ENCODE measurements at places on chromosomes 7 and 10. TPM values are rescaled to one million over a fixed set of nuclear protein-coding genes. Genes with fewer than 3 reads are reported as not detected.

The FGFBP3 gene
- 420 TPM for total RNA-seq

The UTF1 gene
- total RNA-seq, result not detected

The OLAH gene
- not detected for total RNA-seq

The UFSP1 gene
- 4.6 TPM for total RNA-seq

The PPP1R9A gene
- 22.7 TPM for total RNA-seq

The NEUROG3 gene
- 0.43 TPM for total RNA-seq

The OR9A2 gene
- not detected for total RNA-seq

The PTPN20 gene
- not detected for total RNA-seq

DNA sequence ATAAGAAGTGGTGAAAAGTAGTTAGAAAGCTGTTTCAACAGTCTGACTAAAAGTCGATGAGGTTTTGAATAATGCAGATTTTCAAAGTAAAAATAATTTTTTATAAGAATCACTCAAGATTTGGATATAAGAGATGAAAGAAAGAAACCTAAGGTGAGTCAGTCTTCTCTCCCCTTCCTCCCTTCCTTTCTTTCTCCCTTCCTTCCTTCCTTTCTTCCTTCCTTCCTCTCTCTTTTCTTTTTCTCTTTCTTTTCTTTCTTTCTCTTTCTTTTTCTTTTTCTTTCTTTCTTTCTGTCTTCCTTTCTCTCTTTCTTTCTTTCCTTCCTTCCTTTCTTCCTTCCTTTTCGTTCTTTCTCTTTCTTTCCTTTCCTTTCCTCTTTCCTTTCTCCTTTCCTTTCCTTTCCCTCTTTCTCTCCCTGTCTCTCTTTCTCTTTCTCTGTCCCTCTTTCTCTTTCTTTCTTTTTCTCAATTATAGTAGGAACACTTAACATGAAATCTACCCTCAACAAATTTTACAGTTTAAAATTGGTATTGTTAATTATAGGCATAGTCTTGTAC, 308.6 kb downstream of the ARL4A start:
- no peak for DNase-seq

DNA sequence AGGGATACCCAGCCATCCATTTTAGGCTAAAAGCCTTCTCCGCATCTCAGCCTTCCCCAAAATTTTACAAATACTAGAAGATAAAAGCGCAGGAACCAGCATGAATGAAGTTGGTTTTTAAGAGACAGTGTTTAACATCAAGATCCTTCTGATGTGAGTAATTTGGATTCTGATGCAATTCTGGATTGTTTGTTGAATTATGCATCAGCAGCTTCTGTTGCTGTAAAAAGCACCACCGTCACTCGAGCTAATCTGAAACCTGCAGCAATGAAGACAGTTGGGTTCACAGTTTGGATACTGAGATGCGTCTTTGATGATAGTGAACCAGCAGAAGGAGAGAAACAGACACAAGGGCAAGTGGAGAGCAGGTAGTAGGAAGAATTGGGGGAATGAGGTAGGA, 179.2 kb downstream of the PLXNA4 start:
- no peak for DNase-seq

DNA sequence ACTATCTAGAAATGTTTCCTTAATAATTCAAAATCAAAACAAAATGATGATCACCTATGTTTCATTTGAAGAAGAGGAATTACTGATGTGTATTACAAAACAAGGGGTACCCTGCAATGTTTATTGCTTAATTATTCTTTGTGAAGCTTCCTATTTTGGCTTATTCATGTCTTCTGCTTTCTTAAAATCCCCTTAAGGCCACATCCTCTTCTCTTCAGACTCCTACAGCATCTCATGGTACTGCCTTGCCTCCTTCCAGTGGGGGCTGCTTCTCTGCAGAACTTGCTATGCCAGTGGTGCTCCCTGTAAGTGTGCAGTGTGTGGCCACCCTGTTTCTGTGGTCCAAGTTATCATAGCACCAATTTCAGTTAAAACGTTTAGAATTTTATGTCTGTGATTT, 35.0 kb downstream of the CCDC146 start:
- no peak for DNase-seq

GRCh38 chr10:108250936-108251620, 1086.6 kb upstream of the SORCS1 start:
- DNase-seq, result no peak

DNA sequence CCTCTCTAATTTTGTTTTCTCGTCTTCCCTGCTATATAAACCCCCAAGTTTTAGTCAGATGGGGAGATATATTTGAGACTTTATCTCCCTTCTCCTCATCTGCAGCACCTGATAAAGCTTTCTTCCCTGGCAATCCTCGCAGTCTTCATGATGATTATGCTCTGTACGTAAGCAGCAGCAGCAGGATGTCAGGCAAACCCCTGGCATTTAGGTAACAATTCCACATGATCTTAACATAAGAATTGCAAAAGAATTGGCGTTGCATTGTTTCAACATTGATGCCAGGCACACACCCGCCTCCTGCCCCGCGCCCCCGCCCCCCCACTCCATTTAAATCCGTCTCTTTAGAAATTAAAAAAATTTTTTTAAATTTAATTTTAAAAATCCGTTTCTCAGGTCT, 6.1 kb downstream of the PKD1L1 start:
- DNase-seq, result no peak

DNA sequence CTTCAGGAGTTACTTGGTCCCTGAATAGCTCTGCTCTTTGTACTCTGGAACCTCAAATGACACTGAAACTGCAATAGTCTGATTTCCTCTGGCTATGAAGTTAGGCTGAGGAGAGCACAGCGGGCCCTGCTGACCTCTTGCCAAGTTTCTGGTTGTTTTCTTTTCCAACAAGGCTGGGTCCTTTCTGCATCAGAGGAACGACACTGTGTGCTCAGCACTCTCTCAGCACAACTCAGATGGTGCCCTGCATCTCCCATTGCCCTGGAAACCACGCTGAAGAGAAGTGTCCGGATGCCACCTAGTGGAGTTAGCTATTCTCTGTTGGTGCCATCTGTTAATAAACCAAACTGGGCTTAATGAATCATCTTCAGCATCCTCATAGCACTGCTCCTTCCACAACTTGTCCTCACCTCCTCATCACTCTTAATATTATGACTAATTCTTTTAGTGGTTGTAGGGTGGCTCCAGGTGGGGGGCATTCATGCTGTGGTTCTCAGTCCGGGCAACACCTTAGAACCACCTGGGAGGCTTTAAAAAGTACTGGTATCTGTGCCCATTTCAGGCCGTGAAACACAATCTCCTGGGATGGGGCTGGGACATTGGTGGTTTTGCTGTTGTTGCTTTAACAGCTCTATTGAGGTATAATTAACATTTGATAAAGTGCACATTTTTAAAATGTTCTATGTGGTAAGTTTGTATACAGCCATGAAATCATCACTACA, 8.2 kb upstream of the EFCAB10 start:
- DNase-seq, result peak; percentile 40

DNA sequence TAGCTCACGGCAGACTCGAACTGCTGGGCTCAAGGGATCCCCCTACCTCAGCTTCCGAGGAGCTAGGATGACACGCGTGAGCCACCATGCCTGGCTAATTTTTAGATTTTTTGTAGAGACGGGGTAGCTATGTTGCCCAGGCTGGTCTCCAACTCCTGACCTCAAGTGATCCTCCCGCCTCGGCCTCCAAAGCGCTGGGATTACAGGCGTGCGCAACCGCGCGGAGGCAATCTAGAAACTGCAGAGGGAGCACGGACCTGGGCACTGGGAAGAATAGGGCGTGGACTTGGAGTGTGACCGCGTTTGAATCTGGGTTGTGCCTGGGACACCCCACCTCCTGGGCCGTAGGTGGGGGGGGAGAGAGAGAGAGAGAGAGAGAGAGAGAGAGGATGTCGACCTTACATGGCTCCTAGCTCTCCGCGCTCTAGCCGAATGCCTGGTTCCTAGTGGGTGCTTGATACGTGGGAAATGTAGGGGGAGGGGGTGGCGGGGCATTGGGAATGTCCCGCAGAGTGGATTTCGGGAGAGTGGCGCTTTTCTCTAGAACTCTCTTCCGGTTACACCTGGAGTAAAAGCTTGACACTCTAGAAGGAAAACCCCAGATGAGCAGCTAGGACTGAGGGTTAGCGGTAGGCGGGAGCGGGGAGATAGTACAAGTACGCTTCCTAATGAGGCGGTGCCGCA, 1.2 kb upstream of the MAP3K8 start:
- DNase-seq, result no peak

DNA sequence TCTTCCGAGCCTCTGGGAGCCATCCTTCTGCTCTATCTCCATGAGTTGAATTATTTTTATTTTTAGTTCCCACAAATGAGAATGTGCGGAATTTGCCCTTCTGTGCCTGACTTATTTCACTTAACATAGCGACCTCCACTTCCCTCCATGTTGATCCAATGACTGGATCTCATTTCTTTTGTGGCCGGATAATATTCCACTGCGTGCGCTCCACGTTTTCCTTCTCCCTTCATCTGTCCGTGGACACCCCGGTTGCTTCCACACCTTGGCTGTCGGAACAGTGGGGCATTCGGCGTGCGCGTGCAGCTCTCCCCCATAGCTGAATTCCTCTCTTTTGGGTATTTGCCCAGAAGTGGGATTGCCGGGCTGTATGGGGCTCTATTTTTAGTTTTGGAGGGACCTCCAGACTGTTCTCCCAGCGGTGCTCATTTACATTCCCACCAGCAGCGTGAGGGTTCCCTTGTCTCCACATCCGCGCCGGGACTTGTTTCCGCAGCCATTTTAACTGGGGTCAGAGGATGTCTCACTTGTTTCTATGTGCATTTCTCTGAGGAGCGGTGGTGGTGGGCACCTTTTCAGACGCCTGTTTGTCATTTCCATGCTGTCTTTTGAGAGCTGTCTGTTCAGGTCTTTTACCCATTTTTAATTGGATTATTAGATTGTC, 51.0 kb upstream of the SUN1 start:
- DNase-seq, result no peak

DNA sequence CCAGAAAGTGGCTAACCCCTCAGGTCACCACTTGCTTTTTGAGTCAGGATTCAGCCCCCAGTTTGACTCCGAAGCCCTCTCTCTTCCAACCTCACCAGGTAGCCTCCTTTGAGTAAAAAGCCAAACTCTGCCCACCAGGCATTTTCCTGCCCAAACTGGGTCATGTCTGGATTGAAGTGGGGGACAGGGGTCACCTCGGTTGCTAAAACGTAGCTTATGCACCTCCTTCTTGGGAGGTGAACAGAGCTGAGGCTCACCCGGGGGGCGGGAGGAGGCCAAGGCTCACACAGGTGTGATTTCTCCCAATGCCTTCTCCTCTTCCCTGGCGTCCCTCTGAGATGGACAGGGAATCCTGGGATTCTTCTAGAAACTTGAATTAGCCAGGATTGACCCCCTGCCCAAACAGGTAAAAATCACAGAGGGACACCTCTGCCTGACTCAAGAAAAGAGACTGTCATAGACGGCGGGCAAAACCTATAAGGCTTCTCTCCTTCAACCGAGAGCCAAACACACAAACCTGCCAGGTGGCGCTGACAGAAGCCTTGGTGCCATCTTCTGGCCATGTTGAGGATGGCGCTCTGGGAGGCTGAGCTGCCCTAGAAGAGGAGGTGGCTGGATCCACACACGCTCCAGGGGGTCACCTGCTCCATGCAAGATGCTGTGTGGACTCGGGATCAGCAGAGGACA, 51.6 kb downstream of the PRLHR start:
- peak; percentile 21 for DNase-seq

GRCh38 chr7:127678947-127679346, 27.0 kb downstream of the SND1 start:
- no peak for DNase-seq

DNA sequence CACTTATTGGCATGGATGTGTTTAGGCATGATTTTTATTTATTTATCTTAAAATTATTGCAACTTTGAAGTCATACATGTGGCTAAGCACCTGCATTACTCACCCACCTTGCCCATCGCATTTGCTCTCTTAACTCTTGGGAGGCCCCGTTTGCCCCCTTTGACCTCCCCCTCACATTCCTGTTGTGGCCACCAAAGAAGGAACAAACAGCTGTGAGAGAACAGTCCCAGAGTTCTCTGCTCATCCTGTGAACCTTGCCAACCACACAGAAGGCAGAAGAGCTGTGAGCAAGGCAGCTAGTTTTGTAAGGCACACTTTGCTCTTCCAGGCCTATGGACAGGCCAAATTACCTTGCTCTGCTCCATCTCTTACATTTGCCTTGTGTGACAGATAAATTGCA, 23.6 kb upstream of the FGL2 start:
- DNase-seq, result no peak

DNA sequence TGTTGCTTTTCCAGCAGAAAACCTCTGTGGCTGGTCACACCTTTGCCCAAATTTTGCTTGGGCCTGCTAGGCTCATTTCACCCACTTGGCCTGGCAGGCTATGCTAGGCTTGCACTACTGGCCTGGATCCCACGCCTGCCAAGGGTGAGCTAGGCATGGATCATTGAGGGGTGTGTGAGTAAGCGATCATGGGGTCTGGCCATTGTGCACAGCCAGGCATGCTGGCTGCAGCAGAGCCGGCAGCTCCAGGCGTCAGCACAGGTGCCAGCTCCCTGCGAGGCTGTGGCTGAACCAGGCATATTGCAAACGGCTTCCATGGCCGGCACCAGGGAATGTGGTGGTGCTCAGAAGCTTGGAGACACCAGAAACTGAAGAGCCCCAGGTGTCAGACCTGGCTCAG, 19.2 kb downstream of the CFAP70 start:
- DNase-seq, result no peak

- DNase-seq, result no peak
Measured at GRCh38 chr7:17725821-17726220, 214.5 kb downstream of the SNX13 start.

- DNase-seq, result no peak
Measured at GRCh38 chr10:106618646-106619045, 545.9 kb downstream of the SORCS1 start.

DNA sequence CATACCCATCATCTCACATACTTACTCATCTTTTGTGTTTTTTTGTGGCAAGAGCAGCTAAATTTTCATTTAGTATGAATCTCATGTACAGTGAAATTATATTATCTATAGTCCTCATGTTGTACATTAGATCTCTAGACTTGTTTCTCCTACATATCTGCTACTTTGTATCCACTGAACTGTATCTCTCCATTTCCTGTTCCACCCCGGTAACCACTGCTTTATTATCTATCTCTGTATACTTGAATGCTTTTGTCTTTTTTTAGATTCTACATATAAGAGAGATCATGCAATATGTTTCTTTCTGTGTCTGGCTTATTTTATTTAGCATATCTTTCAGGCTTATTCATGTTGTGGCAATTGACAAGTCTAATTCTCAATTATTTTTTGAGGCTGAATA, 125.1 kb downstream of the ANKRD7 start:
- no peak for DNase-seq

- DNase-seq, result no peak
Measured at GRCh38 chr10:97406064-97406463, 4.9 kb upstream of the RRP12 start.

DNA sequence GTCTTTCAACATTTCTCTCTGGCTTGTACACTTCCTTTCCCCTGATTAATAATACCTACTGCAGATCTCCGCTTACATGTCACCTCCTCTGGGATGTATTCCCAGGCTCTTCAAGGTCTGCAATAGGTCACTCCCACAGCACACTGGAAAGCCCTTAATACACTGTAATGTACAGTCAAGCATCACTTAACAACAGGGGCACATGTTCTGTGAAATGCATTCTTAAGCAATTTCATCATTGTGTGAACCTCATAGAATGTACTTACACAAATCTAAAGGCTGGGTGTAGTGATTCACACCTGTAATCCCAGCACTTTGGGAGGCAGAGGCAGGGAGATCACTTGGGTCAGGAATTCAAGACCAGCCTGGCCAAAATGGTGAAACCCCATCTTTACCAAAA, 1.9 kb downstream of the COX15 start:
- DNase-seq, result no peak

- no peak for DNase-seq
Measured at GRCh38 chr10:119289227-119289920, 82.0 kb downstream of the GRK5 start.

Data from neural crest cell (in vitro differentiated cells).